ENCODE measurements at places on chromosomes 6 and 20. TPM values are rescaled to one million over a fixed set of nuclear protein-coding genes. Genes with fewer than 3 reads are reported as not detected.

Gene SLC26A8
- total RNA-seq: not detected

Gene NKX2-2
- total RNA-seq: not detected

Gene LAMA5
- 136 TPM for total RNA-seq

Gene BHLHE23
- total RNA-seq: not detected

Gene TMEM244
- not detected for total RNA-seq

Gene EPHA7
- not detected for total RNA-seq

Gene PTCHD4
- 2.0 TPM for total RNA-seq

Gene CCN5
- total RNA-seq: not detected

Gene XKR7
- not detected for total RNA-seq

Gene CNBD2
- 2.2 TPM for total RNA-seq

Gene CLPSL2
- total RNA-seq: not detected
